ENCODE measurements at places on chromosomes 11 and 22.

DNA sequence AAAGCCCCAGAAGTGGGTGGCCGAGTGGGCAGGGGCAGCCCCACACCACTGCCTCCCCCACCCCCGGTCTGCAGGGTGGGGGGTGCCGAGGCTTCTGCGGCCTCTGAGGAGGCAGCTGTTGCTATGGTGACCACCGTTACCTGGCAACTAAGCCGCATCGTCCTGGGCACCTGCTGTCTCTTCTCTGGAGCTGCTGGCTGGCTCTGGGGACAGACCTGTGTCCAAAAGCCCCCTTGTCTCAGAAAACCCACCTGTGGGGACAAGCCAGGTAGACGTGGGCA is 79.9 kb upstream of the PRR5 start:
- DNase-seq: no peak

DNA sequence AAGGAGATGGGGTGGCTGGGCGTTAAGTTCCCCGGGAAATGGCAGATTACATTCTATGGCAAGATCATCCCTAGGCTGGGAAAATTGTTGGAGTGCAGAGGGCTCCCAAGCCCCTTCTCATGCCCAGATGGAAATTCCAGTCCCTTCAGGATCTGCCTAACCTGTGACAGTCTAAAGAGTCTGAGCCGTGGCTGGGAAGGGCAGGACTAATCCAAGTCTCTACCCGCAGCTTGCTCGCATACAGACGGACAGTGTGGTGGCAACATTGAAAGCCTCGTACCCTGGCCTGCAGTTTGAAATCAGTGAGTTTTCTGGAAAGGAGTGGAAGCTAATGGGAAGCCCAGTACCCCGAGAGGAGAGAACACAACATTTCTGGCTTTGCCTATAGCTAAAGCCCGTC is 3.7 kb downstream of the HMBS start:
- no peak for DNase-seq

GRCh38 chr11:77205467-77206263 is 77.6 kb downstream of the MYO7A start:
- DNase-seq: no peak

GRCh38 chr11:69099180-69099579 is 50.4 kb downstream of the TPCN2 start:
- DNase-seq: no peak

DNA sequence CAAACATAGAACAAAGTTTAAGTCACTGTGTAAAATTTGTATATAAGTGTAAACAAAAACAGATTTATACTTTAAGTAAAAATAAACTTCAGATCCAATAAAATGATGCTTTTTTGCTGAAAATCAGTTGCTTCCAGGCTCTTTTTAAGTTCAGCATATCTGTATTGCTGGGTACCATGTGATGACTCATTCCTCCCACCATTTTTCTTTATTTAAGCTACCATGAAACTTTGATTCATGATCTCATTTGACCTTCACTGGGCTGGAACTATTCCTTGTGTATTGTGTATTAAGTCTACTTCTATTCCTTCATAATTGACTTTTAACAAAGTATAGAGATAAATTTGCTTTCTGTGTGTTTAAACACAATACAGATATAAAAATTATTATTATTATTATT is 46.3 kb upstream of the RRM1 start:
- DNase-seq: no peak

DNA sequence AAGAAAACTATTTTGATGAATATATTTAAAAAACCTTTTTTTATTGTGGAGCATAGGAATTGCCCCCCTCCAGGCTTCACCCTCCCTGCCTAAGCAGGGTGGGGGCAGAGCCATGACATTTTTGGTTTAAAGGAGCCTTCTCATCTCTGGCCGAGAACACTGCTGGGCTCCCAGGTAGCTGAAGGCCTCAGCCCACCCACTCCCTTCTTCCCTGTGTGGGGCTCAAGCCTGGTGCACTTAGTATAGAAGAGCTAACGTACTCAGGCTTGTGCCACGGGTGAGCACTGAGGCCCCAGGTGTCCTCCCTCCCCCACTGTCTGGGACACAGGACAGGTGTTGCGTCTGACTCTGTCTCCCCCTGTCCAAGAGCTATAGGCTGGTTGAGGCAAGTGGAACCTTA is 2.2 kb upstream of the IL18BP start:
- no peak for DNase-seq

GRCh38 chr11:129590030-129590752 is 214.5 kb downstream of the BARX2 start:
- DNase-seq: no peak

DNA sequence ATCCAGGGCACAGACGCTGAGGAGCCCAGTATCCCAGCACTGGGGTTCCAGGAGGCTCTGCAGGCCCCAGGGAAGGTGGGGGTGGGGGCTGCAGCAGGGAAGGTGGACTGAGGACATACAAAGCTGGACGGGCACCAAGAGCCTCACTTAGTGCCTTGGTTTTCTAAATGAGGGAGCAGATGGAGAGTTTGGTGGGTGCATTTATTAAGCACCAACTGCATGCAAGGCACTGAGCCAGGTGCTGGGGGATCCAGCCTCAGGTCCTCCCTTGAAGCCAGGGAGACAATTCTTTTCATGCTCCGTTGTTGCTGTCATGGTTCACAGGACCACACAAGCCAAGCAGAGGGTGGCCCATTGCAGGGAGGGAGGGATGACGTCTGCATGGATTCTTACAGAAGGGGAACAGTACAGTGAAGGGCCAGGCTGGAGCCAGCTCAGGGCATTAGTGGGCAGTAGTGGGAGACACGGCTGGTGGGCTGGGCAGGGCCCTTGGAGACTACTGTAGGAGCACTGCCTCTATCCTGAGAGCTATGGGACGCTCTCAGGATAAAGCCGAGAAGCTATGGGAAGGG is 65.0 kb downstream of the MACROD1 start:
- DNase-seq: no peak

- no peak for DNase-seq
Measured at GRCh38 chr11:26198532-26199096, 133.3 kb upstream of the ANO3 start.

DNA sequence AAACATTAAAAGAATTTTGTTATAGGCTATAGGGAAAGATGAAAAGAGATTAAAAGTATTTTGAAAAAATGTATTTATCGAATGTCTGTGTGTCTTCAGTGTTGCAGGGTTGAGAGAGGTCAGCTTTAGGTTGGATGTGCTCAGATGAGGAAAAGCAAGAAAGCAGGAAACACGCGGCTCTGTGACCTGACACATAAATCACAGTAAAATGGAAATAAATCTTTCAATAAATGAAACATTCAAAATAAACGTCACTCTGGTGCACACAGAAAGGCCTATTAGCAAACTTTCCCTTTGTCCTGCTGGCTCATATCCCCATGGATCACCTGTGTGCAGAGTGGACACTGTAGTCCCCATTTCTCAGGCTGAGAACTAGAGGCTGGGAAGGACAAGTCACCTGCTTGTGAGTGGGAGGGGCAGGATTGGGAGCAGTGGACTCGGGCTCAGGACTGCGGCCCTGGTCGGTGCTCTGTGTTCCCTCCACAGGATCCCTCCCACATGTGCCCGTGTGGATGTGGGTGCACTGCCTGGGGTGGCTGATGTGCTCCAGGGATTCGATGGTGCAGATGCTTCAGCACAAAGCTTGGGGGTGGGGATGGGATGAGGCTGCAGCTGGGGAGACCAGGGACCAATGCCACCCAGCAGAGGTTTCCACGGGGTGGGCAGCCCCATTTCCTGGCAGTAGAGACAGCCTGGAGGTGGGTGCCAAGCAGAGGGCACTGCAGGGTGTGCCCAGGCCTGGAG is 96.0 kb upstream of the IGLL5 start:
- no peak for DNase-seq

DNA sequence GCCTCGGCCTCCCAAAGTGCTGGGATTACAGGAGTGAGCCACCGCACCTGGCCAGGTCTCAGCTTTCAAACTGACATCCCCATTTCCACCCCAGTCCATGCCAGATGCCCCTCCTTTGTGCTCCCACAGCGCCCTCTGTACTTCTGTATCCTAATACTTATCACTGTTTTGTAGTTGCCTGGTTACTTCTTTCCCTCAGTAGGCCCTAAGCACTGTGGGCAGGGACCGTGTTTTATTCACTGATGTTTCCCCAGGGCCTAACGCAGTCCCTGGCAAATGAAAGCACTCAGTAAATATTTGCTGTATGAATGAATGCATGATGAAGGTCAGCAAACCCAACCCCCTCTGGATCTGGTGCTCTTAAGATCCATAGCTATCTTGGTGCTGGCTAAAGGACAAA is 2.2 kb upstream of the TRIM3 start:
- DNase-seq: no peak

GRCh38 chr11:35236667-35237003 is 97.7 kb downstream of the CD44 start:
- DNase-seq: no peak

GRCh38 chr11:134731213-134731961 is 319.3 kb upstream of the B3GAT1 start:
- DNase-seq: no peak

Data from stimulated activated CD8-positive, alpha-beta memory T cell treated with anti-CD3 and anti-CD28 coated beads, Interleukin-7, amount 100 ng/mL, for 24 hours (primary cell).